ENCODE measurements at places on chromosomes 11 and 22.
A peak's percentile ranks its signal among the peaks of the same experiment; 100 is the strongest.

- DNase-seq, result no peak
Measured at GRCh38 chr11:63556404-63557013, 6.7 kb downstream of the PLAAT2 start.

- DNase-seq, result no peak
Measured at GRCh38 chr11:130625578-130626306, 177.3 kb downstream of the ADAMTS15 start.

GRCh38 chr11:75504501-75504900, 21.2 kb downstream of the GDPD5 start:
- peak; percentile 20 for DNase-seq

- DNase-seq, result no peak
Measured at GRCh38 chr22:37276776-37277175, 5.5 kb upstream of the CYTH4 start.

GRCh38 chr22:49961005-49961600, 531 bp downstream of the PIM3 start:
- DNase-seq, result no peak

- DNase-seq, result no peak
Measured at GRCh38 chr22:32858121-32858703, 56.7 kb downstream of the TIMP3 start.

- peak; percentile 75 for DNase-seq
Measured at GRCh38 chr11:122743949-122744348, 88.4 kb downstream of the UBASH3B start.
